ENCODE measurements at places on chromosomes 5 and 9.

DNA sequence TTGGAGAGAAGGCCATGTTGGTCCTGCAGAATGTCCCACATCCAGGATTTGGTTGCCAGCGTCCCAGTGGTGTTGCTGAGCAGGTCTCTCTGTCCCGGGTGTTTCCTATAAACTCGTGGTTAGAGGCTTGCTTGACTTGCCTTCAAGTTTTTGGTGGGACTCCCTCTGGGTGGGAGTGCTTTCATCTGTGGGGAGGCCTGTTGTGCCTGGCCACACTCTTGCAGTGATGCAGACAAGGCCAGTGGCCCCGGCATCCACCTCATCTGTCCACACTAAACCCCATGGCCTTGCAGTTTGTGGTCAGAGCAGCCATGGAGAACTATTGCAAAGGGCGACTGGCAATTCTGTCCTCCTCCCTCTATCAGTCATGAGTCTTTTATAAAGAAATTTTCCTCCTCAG, 71.8 kb downstream of the PHF2 start:
- DNase-seq: no peak

GRCh38 chr9:110048403-110048975, 159.5 kb downstream of the C9orf152 start:
- peak; percentile 48 for DNase-seq

GRCh38 chr5:174777111-174777510, 52.7 kb downstream of the MSX2 start:
- no peak for DNase-seq

- DNase-seq: no peak
Measured at GRCh38 chr5:78004559-78004958, 228.4 kb upstream of the TBCA start.

- DNase-seq: no peak
Measured at GRCh38 chr5:135379046-135379654, 19.9 kb downstream of the MACROH2A1 start.

GRCh38 chr9:2151171-2151570, 136.0 kb downstream of the SMARCA2 start:
- no peak for DNase-seq

- DNase-seq: no peak
Measured at GRCh38 chr5:3704661-3705060, 109.0 kb downstream of the IRX1 start.

DNA sequence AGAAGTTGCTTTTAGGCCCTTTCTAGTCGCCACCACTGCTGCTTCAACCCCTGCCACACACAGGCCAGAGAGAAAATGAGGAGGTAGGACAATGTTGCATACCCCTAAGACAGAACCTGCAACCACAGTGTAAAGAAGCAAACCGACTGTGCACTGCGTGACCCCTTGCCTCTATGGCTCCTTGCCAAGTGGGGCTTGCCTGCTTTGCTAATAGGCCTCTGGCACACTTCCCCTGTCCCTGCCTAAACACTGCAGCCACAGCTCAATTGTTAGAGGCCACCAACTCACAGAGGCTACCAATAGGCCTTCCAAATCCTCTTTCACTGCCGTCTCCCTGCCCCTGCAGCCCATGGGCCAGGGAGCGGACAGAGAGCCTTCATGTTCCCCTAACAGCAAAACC, 280.1 kb downstream of the CDH10 start:
- DNase-seq: no peak

GRCh38 chr5:75167345-75167744, 69.3 kb downstream of the ANKRD31 start:
- DNase-seq: no peak

- no peak for DNase-seq
Measured at GRCh38 chr5:88815050-88815789, 67.8 kb downstream of the MEF2C start.

DNA sequence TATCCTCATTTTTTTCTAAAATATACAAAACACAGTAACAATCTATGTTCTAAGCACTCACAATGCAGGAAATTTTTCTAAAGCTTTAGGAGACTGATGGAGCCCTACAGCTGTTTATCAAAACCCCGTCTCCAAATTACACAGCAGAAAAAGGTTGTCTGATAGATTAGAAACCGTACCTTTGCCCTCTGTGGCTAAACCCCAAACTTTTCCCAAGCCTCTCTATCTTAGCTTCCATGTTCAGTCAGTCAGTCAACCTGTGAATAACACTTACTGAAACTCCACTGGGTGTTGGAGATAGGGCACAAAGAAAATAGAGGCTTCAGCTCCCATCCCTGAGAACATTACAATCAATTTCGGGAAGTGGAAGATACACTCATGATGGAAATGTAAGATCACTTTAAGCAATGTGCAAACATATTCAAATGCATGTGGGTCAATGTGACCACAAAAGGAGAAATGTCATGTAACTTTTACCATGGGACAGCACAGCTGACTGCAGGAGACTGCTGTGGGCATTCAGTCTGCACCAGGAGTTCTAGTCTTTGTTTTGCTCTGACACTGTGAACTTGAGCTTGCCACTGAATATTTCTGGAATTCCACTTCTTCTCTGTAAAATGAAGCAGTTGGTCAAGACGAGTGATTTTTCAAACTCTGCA, 279.5 kb upstream of the PIK3R1 start:
- DNase-seq: no peak

DNA sequence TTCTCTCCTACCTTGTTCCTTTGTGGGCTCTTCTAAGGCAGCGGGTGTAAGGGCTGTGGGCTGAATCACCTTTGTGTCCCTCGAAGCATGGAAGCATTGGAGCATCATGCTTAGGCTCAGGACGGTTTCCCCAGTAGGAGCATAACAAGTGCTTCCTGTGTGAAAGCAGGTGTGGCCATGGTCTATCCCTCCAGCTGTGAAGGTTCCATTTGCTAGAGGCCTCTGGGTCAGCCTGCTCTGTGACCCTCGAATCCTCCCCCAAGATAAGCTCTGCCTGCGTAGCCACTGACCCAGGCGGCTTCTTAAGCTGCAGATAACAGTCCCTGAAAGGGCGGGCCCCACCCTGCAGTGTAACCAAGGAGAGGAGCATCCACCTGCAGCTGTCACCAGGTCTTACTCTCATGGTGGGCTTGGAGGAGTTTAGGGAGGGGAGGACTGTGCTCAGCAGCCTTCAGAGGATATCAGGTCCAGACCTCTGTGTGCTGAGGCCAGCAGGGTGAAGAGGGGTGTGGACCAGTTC, 8.4 kb upstream of the NDST1 start:
- DNase-seq: no peak

GRCh38 chr5:14659821-14660607, 4.5 kb upstream of the OTULIN start:
- DNase-seq: no peak

DNA sequence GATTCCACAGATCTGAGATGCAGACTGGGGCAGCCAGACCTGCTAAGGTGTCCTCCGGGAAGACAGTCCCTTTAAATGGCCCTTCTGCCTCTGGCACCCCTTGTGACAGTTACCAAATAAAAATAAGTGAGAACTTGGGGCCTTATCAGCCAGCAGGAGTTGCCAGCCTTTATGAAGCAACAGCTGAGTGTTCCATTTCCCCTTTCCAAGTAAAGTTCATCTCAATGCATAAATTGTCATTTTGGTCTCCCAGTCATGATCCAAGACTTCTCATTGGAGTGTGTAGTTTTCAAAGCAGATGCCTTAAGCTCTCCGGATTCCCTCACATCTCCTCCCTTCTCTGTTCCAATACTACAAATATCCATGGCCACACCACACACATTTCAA, 4.1 kb downstream of the PTCH1 start:
- DNase-seq: no peak

GRCh38 chr5:777756-778161, 6.8 kb downstream of the ZDHHC11B start:
- no peak for DNase-seq

- no peak for DNase-seq
Measured at GRCh38 chr5:56838409-56839039, 23.2 kb downstream of the MAP3K1 start.

- DNase-seq: no peak
Measured at GRCh38 chr9:129482521-129483414, 138.1 kb downstream of the C9orf50 start.

- DNase-seq: no peak
Measured at GRCh38 chr5:36613241-36613640, 6.8 kb downstream of the SLC1A3 start.

DNA sequence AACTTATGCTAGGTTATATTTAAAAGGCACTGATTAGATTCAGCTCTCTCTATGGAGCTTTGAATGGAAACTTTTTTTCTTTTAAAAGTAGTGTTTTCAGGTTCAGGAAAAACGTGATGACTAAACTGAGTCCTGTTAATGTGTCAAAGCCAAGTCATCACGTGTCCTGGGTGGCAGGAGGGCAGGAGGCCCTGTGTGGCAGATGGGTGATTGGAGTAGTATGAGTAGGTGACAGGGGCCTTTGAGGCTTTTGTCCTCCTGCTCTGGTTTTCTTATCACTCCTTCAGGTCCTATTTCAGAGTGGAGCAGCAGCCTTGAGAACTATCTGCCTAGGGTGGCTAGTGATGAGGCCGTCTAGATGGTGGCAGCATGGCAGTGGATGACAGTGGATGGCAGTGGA, 17.7 kb upstream of the CARTPT start:
- DNase-seq: no peak

DNA sequence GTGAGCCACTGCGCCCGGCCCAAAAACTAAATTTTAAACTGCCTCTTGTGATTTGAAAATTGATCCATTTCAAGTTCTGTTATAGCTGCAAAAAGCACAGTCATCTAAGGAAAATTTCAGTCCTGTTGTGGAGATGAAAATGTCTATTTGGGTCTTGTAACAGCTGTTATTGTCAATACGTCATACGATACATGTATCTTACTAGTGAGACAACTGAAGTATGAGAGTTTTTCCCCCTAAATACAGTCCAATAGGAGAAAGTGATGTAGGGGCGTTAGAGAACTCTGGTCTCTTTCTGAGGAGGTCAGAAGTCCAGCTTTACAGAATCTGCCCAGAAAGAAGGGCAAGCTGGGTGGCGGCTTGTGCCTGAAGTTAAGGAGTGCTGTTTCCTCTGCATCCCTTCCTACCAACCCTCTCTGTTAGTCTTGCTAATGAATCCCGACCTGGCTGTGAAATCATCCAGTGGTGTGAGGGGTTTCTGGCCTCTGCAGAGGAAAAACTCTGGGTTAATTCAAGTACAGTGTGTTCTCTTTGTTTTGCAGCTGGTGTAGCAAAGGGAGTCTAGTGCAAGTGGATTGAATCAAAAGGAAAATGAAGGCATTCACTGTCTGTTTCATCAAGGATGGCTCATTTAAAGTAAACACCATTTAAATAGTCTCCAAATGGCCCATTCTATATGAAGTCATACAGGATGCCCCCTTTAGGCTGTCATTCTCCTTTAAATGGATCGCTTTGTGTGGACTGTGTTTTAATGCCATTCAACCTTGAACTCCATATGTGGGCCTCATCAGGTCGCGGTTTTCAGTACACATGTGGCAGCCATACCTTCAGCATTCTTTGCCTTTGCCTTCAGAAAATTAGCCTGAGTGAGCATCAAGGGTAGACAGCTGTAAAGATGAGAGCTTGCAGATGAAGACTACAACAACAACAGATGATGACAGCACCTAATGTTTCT, 59.0 kb downstream of the AOPEP start:
- no peak for DNase-seq

- no peak for DNase-seq
Measured at GRCh38 chr5:2914022-2914661, 162.7 kb upstream of the IRX2 start.

GRCh38 chr5:134502259-134502658, 23.2 kb upstream of the JADE2 start:
- no peak for DNase-seq

DNA sequence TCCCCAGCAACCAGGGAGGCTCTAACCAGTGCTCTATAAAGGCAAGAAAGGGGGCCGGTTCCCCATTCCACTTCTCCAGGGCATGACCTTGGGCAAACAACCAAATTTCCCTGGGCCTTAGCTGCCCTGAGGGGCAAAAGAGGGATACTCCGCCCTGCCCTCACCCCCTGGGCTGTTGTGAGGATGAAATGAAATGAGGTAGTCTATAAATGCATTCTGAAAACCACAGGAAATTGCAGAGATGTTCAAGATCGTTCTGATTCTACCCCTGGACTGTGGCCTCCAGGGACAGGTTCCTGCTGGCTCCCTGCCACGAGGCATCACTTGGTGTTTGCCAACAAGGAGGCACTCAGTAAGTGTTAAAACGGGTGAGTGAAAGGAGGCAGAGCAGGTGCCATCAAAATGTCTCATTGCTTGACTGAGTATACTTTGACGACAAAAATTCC, 5.7 kb downstream of the RAPGEF1 start:
- no peak for DNase-seq

GRCh38 chr9:36902080-36902716, 131.9 kb downstream of the PAX5 start:
- DNase-seq: no peak

DNA sequence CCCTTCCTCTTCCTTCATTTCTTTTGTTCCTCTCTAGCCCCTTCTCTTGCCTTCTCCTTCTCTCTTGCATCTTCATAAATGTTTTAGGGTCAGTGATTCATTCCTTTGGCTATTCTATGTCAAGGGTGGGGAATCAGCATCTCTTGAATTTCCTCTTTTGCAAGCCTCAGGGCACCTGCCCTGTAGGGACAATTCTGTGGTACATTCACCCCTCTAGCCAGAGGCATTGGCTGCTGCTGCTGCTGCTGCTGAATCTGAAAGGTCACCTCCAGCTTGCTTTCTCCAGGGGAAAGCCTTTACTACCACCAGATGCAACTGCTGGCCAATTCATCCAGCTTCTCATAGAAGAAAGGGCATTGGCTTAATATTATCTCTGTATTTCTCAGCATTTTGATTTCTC, 87.3 kb downstream of the INSYN2B start:
- no peak for DNase-seq

- no peak for DNase-seq
Measured at GRCh38 chr5:81097713-81098112, 135.4 kb upstream of the CKMT2 start.

DNA sequence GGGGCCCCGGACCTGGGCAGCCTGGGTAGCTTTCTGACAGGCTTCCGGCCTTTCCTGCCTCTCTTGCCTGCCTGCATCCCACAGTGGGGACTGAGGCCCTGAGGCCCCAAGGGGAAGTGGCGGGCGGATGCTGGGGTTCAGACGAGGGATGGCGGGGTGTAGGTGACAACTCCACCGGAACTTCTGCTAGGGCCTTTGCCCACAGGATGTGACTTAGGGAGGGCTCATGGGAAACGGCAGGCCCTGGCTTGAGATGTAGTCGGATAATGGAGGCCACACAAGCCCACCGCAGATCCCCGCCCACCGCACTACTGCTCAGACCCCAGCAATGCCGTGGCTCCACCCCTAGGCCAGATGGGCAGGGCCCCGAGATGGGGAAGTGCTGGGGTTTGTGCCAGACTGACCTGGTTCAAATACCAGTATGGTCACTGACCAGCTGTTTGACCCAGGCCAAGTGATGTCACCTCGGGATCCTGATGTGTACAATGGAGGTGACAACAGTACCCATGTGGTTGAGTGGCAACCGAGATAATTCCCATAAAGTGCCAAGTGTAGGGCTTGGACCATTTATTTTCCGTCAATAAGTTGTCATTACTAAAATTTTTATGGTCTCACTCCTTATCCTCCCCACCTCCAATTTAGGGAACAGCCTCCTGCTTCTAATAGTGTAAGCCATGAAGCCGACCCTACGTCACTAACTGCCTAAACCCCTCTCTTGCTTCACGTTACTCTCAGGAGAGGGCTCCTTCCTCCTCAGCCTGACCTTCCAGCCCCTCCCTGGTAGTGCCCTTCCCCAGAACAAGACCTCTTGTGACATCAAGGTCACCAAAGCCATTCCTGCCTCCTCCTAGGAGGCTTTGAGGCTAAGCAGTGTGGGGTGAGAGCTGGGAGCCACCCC, 2.5 kb upstream of the CDK9 start:
- no peak for DNase-seq

GRCh38 chr5:82111191-82111590, 139.4 kb downstream of the ATG10 start:
- no peak for DNase-seq

GRCh38 chr5:142934051-142934762, 164.0 kb downstream of the ARHGAP26 start:
- no peak for DNase-seq
